Pericardium fibroblast (primary cell): ENCODE measurements at places on chromosomes 6 and 20. TPM values are rescaled to one million over a fixed set of nuclear protein-coding genes. Genes with fewer than 3 reads are reported as not detected.

SLC35F1 gene
- total RNA-seq = under 0.01 TPM in 1 of 2 replicates, not detected in the other

TAGAP gene
- not detected in 2 replicates for total RNA-seq

ADGB gene
- not detected in 2 replicates for total RNA-seq

C6orf163 gene
- total RNA-seq = 0.09 and 0.12 TPM in 2 replicates

SALL4 gene
- total RNA-seq = 0.09 TPM in 1 of 2 replicates, not detected in the other

MCHR2 gene
- total RNA-seq = not detected in 2 replicates

VARS1 gene
- 44.9 and 47.3 TPM in 2 replicates for total RNA-seq

ABCC10 gene
- total RNA-seq = 17.2 and 17.5 TPM in 2 replicates

SLC17A2 gene
- total RNA-seq = 1.7 TPM in 1 of 2 replicates, not detected in the other

GNAS-AS1 gene
- 0.47 TPM in 1 of 2 replicates, not detected in the other for total RNA-seq
